OCI-LY7 (cell line): ENCODE measurements at places on chromosomes 2 and 18. TPM values are rescaled to one million over a fixed set of nuclear protein-coding genes. Genes with fewer than 3 reads are reported as not detected.

The ECEL1 gene
- not detected in 2 replicates for total RNA-seq

The DDX18 gene
- total RNA-seq, result 146 and 160 TPM in 2 replicates

The FSHR gene
- not detected in 2 replicates for total RNA-seq

The MYOM1 gene
- total RNA-seq, result 2.3 and 2.4 TPM in 2 replicates

The DOK1 gene
- total RNA-seq, result 9.5 and 9.7 TPM in 2 replicates

The FAP gene
- not detected in 2 replicates for total RNA-seq

The IL1R2 gene
- total RNA-seq, result not detected in 2 replicates

The IL36RN gene
- not detected in 2 replicates for total RNA-seq
